ENCODE measurements at places on chromosomes 12 and 14.

DNA sequence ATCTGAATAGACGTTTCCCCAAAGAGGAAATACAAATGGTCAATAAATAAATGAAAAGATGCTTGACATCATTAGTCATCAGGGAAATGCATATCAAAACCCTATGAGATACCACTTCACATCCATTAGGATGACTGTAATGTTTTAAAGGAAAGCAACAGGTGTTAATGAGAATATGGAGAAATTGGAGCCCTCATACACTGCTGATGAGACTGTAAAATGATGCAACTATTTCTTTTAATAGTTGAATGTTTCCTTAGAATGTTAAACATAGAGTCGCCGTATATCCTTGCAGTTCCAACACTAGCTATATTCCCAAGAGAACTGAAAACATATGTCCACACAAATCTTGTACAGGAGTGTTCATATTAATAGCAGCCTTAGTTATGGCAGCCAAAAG is 133.2 kb downstream of the SLC38A4 start:
- DNase-seq: no peak

- DNase-seq: no peak
Observed at GRCh38 chr14:67077921-67078320, 111.3 kb upstream of the GARIN2 start.

- no peak for DNase-seq
Observed at GRCh38 chr14:68164711-68165113, 345.1 kb downstream of the RAD51B start.

DNA sequence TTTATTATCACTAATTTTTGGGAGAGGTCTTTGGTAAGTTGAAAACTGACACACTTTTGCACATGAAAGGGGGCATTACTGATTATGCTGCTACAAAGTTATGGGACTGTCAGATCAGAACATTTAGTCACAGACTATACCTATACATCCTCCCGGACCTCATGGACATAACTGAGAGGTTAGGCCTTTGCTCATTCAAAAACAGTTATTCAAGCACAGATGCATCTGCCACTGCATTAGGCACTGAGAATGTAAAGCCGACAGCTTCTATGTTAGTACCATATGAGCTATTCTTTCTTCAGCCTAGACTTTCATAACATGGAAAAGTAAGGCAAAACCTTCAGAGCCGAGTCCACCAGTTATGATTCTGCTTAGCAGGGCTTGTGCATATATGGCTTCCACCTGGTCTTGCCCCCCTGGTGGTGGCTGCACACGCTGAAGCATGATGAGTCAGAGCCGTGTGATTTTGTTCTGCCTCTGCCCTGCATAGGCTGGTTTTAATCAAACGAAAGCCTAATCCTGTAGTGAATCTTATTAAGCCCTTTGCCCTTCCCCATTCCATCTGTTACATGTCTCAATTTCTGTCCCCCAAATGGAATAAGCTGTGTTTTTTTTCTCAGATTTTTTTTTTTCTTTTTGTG is 21.8 kb upstream of the RNU6-8 start:
- peak; percentile 17 for DNase-seq

- no peak for DNase-seq
Observed at GRCh38 chr12:103768467-103769123, 72.4 kb downstream of the NT5DC3 start.

DNA sequence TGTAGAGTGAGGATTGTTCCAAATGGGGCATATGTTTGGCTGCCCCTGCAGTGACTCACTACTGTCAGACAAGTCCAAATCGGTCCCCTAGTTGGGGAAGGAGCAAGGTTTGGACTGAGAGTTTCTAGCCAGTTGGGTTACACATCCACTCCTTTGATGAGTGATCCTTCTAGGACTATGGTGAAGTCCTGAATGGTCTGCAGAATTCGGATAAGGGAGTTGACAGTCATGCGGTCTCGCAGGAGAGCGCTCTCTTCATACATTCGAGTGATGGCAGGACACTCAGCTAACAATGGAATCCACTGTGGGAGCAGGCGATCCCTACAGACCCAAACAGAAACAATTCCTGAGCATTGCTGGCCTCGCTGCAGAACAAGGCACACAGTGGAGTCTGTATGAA is 61.5 kb upstream of the SINHCAF start:
- DNase-seq: no peak

DNA sequence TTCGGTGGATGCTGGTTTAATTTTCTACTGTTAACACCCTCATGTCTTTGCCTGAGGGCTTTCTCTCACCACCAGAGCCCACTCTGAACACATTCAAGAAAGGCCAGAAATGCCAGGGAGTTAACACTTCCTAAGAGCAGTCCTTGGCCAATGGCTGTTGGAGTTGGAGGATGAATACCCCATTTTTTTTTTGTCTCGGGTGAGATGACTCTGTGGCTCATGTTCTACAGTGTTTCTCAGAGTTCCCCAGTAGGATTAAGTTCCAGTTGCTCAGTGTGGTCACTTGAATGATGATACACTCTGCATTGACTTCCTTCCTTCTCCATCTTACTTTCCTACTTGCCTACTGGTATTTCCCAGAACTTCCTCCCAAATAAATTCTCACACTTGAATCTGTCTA is 65.8 kb downstream of the FOS start:
- DNase-seq: no peak

Data from T1000 (cell line).